ENCODE measurements at places on chromosomes 16 and 17.
A peak's percentile ranks its signal among the peaks of the same experiment; 100 is the strongest.

- peak; percentile 88 for DNase-seq
Measured at GRCh38 chr17:49361129-49361901, 735 bp downstream of the ZNF652 start.

- DNase-seq: no peak
Measured at GRCh38 chr17:8062435-8062806, 23.6 kb downstream of the ALOX15B start.

GRCh38 chr17:66949501-66949900 is 15.0 kb upstream of the CACNG4 start:
- no peak for DNase-seq

DNA sequence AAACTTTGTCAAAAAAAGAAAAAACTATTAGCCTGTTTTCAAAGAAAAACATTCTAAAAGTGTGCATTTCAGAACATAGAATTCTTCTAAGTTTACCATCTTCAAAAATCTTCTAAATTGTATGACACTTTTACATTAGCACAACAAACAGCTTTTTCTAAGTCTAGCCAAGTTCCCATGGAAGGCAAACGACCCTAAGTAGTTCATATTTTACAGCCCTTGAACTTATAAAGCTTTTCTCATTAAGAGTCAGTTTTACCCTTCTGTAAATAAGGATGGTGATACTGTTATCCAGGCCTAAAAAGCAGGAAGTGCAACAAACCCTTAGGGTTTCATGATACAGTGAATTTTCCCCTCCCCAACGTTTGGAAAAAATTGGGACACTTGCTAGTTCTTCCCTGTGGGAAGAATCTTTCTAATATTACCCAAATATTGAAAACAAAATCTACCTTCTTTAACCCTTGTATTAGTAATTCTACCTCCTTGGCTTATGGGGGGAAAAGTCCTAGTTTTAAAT is 4.0 kb upstream of the ARL6IP1 start:
- DNase-seq: no peak

GRCh38 chr17:67629971-67630320 is 87.8 kb upstream of the NOL11 start:
- no peak for DNase-seq

DNA sequence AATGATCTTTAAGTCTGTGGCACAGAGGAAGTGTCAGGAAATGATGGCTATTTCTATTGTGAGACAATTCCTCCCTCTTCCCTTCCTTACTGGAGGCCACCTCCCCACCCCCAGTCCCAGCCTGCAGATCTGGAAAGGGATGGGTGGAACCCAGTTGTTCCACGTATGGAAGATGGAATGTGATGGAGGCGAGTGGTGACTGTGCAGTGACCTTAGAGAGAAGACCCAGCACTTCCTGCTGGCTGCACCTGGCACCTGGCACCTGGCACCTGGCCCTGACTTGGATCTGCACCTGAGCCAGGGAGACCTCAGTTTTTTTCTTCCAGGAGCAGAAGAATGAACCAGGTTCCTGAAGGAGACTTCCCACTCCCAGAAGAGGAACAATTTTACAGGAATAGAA is 33.0 kb upstream of the TMC5 start:
- DNase-seq: no peak

DNA sequence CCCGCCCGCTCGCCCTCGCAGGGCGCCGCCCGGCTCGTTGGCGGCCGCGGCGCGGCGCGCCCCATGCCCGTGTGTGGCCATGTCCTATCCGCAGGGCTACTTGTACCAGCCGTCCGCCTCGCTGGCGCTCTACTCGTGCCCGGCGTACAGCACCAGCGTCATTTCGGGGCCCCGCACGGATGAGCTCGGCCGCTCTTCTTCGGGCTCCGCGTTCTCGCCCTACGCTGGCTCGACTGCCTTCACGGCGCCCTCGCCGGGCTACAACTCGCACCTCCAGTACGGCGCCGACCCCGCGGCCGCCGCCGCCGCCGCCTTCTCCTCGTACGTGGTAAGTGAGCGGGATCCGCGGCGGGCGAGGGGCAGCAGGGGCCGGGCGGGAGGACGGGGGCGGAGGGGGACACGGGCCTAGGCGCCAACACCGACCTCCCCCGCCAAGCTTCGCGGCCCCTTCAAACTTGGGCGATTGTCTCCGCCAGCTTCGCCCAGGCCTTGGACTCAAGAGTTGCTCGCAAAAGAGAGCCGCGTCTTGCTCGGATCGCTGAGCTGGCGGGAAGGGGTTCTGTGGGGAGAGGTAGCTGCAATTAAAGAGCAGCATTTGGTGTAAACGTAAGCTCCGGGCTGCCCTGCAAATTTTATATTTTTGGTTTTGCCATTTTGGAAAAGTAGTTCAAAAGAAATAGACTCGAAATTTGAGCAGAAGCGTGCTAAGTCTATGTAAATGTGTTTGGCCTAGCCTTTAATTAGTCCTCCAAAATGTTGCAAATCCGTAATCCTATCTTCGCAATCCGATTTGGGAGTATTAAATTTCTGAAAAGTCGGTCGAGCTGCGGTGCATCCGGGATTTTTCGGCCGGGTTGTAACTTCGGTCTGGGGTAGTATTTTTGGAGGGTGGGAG is 702 bp downstream of the IRX5 start:
- no peak for DNase-seq

DNA sequence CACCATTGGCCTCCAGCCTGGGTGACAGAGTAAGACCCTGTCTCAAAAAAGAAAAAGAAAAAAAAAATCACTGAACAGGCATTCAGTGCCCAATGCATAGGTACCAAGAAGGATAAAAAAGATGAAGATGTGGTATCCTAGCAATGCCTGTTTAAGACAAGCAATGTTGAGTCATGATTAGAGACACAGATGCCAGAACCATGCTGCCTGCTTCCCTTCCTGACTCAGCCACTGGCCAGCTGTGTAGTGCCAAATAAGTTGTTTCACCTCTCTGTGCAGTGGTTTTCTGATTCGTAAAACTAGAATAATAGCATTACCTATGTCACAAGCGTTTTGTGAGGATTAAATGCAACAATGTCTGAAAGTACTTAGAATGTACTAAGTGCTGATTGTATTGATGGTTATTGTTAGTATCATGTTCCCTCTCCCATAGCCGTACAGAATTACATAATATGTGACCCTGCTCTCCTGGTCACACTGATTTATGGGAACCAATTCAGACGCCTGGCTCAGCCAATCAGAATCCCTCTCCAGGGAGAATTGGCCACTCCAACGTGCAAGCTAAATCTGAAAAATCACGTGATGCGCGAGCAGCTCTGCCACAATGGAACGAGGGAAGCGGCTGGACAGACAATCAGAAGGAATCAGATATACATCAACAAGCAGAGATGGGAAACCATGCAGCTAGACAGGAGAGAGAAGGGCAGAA is 241.9 kb downstream of the SLC39A11 start:
- DNase-seq: no peak

GRCh38 chr17:7004398-7005253 is 7.8 kb upstream of the RNASEK start:
- DNase-seq: peak; percentile 33

DNA sequence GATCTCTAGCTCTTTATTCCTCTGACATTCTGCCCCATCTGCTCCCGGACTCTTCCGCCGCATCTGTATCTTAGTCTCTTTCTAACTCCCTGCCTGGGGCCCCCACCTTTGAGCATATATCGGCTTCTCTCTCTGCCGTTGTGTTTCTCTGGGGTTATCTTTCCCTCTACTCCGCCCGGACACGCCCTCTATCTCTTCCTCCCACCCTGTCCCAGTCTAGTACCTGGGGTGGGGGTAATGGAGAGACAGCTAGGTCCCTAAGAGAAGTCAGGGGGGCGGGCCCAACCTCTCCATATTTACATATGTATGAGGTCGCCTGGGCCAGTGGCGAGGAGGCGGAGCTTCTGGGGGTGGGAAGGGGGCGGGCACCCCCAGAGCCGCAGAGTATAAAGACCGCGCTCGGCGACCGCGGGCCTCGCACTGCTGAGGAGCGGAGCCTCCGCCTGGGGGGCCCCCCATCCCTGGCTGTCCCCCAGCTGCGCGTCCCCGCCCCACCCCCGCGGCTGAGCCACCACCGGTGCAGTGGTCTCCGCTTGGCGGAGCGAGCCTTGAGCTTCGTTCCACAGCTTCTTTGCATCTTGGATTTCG is at the start of gene ATP1B2:
Gene ATP1B2 (plus strand): TSS at position 418 of the 588 bp plus-strand sequence. CDS start 593 bp downstream, outside the sequence.
- peak; percentile 70 for DNase-seq

Measured in activated gamma-delta T cell treated with Interleukin-2 at 50 U/mL for 16 hours (primary cell).